Kidney glomerular epithelial cell (primary cell): ENCODE measurements at places on chromosomes 13 and 19.

GRCh38 chr13:46295491-46296114 lies 83.9 kb downstream of the LRRC63 start:
- DNase-seq: no peak

DNA sequence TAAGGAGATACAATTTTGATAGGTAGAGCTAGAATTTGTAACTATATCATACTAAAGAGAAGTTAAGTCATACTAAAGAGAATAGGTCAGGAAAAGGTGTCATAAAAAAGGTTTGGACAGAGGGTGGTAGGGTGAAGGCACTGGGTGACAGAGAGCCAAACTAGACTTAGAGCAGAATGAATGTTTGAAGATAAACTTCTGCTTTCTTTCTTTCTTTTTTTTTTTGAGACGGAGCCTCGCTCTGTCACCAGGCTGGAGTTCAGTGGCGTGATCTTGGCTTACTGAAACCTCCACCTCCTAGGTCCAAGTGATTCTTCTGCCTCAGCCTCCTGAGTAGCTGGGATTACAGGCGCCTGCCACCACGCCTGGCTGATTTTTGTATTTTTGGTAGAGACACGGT lies 44.1 kb downstream of the TM9SF2 start:
- DNase-seq: no peak

GRCh38 chr19:34722353-34722752 lies 11.7 kb upstream of the ZNF181 start:
- DNase-seq: no peak

- no peak for DNase-seq
Observed at GRCh38 chr19:38597075-38597474, 20.7 kb downstream of the MAP4K1 start.

DNA sequence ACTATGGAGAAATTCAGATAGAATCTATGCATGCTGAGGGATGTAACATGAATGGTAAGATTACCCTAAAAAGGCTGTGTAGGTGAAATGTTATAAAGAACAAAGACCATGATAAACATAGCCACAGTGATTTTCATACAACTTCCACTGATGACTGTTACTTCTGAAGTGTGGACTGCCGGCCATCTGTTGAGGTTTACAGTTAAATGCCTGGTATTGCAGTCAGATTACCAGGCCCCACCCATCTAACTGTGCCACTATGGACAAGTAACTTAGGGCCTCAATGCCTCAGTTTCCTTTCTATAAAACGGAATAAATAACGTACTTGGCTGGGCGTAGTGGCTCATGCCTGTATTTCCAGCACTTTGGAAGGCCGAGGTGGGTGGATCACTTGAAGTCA lies 395.6 kb downstream of the KLF12 start:
- DNase-seq: no peak

- DNase-seq: no peak
Observed at GRCh38 chr19:40831502-40832430, 18.5 kb downstream of the CYP2A6 start.

DNA sequence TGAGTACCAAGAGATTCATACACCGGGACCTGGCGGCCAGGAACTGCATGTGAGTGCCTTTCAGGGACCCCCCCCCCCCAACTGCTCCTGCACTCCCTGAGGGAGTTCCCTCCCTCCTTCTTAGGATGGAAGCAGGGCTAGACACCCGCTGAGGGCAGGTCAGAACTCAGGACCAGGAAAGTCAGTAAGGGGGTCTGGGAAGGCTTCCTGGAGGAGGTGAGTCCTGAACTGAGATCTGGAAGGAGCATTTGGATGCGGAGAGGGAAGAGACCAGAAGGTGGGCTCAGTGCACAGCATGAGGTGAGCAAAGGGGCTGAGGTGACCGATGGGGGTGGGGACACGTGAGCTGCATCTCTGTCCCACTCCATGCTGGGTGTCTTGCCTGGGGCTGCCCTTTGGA lies 10.5 kb upstream of the HNRNPUL1 start:
- DNase-seq: no peak
